NCI-H524 treated with DMSO at 0.1 percent for 48 hours (cell line): ENCODE measurements at places on chromosomes 1 and 21.

DNA sequence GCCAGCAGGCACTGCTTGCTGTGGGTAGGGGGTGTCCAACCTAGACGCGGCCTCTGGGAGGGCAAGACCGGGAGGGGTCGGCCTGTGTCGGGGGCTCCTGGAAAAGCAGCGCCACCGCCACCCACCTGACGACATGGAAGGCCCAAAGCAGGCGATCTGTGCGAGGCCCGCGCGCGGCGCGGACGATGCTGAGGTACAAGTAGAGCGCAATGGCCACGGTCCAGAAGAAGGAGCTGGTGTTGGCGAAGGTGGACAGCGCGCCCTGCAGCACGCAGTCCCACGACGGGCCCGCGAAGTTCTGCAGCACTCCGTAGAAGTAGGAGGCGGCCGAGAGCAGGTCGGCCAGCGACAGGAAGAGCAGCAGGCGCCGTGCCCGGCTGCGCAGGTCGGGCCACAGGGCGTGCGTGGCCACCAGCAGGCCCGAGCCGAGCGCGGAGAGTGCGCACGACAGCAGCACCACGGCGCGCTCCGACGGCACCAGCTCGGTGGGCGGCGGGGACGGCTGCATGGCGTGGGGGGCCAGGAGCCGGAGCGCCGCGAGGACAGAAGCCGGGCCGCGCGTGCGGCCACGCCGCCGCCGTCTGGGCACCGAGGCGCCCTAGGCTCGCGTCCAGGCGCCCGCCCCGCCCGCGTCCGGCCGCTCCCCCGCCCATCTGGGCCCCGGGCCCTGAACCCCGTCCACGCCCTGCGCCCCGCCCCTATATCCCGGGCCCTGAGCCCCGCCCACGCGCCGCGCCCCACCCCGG is at the start of gene GPR157:
Gene GPR157 (minus strand): TSS at position 583 of the 746 bp plus-strand sequence. CDS start 75 bp downstream, at position 508.
- no peak for DNase-seq

- DNase-seq, result no peak
Measured at GRCh38 chr1:225771661-225772322, 5.8 kb upstream of the SRP9 start.

- no peak for DNase-seq
Measured at GRCh38 chr1:228737601-228738041, 2.3 kb downstream of the RHOU start.

DNA sequence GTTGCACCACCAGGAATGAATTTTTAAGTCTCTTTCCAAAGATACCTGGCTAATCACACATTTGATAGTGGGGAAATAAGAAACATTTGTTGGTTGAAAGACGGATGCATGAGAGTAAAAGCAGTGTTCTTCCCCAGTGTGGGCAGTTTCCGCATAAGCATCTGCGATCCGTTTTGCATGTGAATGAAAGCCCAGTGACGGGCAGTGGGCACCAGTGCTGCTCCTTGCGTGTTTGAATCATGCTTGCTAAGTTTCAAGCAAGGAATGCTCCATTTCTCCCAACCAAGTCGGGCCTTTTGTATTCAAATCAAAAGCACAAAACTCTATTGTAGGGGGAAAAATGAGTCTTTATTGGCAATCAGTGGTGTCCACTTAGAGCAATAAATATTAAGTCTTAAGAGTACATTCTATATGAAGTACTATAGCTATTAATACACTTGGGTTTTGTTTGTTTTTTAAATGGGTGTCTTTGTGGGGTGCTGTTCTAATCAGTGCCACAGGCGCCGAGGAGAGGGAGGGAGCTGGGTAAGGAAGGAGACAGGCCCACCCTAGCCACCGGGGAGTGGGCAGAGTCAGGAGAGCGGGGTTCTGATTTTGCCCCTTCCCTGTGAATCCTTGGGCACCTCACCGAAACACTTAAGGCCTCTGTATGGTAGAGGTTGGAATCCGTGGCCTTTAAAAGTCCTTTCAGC is 750 bp upstream of the PTGFRN start:
- no peak for DNase-seq

DNA sequence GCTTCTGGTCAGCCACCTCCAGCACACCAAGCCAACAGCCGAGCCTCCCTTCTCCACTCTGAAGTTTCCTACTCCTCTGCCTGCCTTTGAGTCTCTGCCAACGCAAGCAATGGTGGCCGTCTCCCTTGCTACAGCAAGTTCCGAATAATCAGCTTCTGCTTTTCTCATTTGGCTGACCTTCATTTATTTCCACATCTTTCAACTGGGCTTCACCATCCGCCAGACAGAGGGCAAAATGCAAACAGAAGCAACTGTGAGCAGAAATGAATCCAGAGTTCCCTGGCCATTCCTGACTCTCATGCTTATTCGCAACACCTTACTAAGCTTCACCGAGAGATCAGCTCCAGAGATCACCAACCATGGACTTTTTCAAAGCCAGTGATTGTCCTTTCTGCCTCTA is 621.0 kb downstream of the NPHP4 start:
- no peak for DNase-seq

DNA sequence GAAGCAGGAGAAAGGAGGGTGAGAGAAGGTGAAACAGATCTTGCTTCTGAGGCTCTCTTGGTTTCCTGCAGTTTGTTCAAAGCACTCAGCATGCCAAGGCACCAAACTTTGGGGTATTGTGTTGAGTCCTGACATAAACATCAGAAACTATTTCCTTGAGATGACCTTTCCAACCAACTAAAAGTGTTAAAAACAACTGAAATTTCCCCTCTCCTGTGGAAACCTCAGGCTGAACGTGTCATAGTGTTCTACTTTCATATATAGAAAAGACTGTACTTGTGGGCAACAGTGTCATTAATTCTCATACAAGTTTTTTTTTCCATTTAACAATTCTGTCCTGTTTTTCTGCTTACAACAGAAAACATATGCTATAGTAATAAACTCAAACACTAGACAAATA is 6.3 kb upstream of the LYST start:
- DNase-seq, result no peak

GRCh38 chr1:201527879-201528278 is 11.0 kb upstream of the NAV1 start:
- DNase-seq, result no peak

DNA sequence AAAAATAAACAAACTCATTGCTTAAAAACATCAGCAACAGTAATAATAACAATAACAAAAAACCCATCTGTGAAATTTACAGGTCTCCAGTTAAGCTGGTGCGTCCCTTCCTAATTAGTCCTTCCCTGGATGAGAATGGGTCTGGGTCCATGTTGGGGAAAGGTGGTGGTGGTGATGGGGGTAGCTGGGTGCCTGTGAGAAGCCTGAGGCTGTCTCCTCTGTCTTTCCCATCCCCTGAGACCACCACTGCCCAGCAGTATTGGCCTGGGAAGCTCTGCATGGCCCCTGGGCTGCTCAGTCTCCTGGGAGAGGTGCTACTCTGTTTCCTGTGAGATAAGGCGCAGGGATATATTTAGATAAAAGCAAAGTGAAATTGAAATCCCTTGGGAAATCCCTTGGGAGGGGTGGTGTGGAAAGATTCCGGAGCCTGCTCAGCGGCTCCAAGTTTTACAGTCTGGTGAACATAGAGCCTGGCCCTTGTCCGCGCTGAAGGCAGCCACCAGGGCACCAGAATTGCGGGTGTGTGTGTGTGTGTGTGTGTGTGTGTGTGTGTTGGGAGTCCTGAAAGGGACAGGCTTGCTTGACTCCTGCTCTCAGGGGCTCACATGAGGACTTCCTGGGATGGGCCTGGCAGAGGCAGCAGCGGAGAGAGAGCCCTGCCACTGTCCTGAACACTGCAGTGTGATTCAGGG is 150.2 kb downstream of the FOXD2 start:
- no peak for DNase-seq

- no peak for DNase-seq
Measured at GRCh38 chr1:186605762-186606350, 74.4 kb downstream of the PTGS2 start.

GRCh38 chr1:81706650-81707435 is 93.9 kb upstream of the ADGRL2 start:
- no peak for DNase-seq

DNA sequence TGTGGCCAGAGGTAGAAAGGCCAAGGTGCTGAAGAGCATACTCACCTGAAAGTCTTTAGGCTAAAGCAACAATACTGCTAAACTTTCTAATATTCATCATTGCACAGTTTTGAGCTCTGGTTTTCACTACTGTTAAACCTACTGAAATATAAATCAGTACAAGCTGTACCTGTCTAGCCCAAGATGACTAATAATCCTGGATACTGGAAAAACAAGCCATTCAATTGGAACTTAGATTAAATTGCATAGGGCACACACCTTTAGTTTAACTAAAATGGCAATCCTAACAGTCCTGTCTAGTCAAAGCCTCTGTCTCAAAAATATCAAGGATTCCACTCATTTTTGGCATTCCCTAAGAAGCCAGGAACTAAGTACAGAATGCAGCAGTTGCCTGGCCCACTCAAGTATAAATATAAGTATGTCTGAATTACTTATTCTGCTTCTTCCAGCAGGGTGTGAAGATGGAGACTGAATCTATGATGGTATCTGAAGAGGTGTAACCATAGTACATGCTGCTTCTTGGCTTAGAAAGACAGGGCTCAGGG is 3.1 kb downstream of the CHML start:
- DNase-seq, result no peak

DNA sequence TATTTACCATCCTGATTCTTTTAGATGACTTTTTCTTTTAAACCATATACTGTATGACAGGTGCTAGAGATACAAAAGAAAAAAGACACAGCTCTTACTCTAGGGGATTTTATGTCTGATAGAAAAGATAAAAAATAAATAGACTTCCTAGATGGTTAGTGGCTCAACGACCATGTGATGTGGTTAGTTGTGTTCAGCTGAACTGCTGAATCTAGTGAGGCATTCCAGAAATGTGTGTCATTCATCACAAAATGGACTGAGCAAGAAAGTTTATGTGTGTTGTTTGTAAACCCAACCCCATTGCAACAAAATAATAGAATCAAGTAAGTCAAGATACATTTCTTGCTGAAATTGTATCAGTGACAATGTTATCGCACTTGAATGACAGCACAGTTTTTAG is 205.8 kb upstream of the LYPLAL1 start:
- no peak for DNase-seq

DNA sequence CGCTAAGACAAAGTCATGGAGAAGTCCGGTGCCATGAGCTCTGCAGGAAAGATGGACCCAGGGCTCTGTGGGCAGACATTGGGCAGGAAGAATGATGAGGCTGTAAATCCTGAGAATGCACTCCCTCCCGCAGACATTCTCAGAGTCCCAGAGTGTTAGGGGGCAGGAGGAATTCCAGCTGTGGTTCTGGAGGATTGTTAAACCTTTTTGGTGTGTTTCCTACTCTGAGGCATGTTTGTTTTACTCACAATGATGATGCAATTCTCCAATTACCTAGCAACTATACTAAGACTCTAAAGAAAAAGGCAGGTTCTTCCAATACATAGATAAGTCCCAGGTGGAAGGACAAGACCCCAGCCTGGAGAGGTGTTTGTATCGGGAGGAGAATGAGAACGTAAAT is 2.8 kb upstream of the CAPN9 start:
- DNase-seq, result no peak

GRCh38 chr1:191174298-191174697 is 696.6 kb upstream of the BRINP3 start:
- DNase-seq, result no peak
